ENCODE measurements at places on chromosomes 1 and 21.

- no peak for DNase-seq
Measured at GRCh38 chr21:38980416-38981313, 174.9 kb downstream of the ETS2 start.

DNA sequence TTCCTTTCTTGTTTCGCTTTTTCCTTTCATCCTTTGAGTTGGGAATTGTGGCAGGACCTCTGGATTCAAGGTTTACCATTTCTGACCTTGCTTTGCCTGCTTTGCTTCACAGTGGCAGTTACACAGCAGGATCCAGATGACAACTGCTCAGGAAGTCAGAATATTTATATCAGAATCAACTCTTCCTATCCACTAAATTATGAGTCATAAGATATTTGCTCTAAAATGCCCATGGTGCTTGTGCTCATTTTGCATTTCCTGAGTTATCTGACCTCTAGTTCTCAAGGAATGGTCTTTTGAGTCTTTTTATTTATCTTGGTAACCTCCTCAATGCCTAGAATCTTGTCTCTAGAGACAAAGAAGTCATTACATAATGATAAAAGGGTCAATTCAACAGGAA is 290.8 kb downstream of the LRRC7 start:
- no peak for DNase-seq

DNA sequence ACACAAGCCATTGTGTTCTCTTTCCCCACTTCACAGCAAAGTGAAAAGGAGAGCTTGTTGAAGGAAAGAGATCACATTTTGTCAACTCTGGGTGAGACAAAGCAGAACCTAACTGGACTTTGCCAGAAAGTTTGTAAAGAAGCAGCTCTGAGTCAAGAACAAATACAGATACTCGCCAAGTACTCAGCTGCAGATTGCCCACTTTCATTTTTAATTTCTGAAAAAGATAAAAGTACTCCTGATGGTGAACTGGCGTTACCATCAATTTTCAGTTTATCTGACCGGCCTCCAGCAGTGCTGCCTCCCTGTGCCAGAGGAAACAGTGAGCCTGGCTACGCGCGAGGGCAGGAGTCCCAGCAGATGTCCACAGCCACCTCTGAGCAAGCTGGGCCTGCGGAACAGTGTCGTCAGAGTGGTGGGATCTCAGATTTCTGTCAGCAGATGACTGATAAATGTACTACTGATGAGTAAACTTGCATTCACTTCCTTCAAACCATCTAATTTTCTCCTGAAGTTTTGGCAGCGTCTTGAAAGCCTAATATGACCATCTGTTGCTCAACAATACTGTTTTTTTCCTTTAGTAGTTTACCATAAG is 43.7 kb downstream of the BACH1 start:
- DNase-seq = peak; percentile 71

- DNase-seq = no peak
Measured at GRCh38 chr21:35525443-35525842, 476.3 kb upstream of the RUNX1 start.

DNA sequence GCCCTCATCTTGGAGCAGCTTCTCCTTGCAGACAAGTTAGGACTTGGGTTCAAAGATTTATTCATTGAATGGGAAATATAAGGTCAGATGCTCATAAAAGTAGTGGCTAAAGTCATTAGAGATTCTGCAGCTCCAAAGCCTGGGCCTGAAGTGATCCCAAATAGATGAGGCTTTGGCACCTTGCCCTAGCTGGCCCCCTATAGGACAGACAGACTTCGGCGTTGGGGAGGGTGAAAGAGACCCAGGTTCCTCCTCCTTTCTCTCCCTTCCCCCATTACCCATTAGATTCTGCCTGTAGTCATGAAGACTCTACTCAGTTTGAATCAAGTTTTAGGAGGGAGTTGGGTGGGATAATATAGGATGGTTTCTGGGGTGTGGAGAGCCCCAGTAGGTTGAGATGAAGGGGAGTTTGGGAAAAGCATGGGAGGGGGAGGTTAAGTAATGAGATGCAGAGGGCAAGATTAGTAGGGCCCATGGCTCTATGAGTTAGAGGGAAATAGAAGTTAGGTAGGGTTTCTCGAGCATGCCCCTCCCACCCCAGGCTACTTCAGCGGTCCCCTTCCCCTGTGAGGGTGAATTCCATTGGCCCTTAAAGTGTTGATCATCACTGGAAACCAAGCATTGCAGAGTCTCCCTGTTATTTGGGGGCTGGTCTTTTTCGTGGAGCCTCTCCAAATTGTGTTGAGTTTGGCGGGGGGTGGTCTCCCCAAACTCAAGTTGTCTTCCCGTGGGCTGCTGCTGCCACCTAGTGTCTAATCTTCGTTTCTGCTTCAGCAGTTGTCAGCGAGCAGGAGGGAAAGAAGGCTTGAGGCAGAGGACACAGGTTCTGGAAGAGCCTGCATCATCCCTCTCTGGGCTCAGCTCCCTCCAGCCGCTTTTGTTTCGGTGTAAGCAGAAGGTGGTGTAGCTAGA is 2.1 kb upstream of the AHDC1 start:
- peak; percentile 83 for DNase-seq

DNA sequence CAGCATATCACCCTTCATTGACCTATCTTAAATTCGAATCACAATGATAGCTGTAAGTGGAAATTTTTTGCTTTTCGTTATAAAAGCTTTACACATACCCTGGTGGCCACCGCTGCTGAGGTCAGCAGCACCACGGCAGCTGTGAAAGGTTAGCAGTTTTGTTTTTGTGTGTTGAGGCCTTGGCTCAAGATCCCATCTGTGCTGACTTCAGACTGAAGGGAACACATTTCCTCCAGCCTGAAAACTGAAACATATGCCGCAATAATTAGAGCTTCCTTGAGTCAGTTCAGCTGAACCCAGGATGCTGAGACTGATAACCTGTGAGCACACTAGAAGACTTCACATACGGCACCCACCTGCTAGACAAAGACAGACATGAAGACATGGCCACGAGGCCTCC is 103.0 kb downstream of the SMYD3 start:
- peak; percentile 86 for DNase-seq

DNA sequence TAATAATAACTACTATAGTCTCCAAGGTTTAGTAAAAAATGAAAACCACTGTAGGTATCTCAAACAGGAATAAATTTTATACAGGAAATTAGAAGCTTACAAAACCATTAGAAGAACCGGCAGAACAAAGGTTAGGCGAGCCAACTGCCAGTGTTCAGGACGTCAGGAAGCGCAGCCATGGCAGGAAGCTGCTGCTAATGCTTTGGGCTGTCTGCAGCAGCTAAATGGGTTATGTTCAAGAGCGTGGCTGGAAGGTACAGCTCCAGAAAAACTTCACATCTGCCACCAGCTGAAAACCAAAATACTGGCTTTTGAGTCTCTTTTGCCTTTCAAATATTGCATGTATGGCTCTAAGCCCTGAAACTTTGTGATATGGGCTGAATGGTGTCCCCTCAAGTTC is 35.7 kb upstream of the MYSM1 start:
- no peak for DNase-seq

- no peak for DNase-seq
Measured at GRCh38 chr1:31241321-31241720, 1.6 kb upstream of the NKAIN1 start.

- no peak for DNase-seq
Measured at GRCh38 chr1:98382986-98383740, 278.4 kb upstream of the SNX7 start.

DNA sequence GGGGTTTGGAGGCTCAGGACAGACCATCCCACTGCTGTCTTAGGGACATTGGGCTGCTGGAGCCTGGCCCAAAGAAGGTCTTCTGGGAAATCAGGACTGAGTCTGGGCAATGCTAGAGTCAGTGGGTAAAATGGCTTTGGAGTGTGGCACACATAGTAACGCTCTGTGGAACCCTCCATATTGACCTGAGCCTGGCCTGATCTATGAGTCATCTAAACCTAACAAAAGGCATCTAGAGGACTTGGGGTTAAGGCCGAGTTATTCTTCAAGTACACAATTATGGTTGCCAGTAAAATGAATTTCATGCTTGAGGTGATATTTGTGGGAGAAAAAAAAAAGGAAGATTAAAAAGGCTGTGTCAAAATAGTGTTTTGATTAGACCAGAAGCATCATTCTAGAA is 77.7 kb downstream of the ST6GALNAC5 start:
- no peak for DNase-seq

DNA sequence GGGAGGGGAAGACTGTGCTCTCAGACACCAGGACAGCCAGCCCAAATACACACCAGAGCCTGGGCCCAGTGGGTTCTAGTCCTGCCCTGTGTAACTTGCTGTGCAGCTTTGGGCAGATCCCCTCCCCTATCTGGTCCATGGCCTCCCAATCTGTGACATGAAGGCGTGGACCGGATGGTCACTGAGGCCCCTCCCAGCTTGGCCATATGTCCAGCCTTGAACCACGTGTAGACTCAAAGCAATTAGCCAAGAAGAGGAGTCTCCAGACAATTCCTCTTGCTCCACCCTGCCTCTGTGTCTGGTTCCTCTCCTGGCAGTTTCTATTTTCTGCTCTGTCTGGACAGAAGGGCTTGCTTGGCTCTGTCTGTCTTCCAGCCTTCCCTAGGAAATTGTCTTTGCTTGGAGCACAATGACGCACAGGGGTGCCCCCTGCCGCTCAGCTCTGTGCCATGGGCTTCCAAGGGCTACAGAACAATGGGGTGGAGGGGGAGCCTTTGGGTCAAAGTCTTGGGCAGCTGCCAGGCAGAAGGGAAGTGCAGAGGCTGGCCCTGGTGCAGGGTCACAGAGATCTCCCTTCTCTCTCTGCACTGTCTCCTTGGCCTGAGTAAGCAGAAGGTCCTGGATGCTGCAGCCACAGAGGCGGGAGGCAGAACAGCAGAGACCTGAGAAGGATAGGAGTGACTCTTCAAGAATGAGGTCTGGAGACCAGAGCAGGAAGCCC is 66.1 kb downstream of the TENT5C start:
- peak; percentile 83 for DNase-seq

DNA sequence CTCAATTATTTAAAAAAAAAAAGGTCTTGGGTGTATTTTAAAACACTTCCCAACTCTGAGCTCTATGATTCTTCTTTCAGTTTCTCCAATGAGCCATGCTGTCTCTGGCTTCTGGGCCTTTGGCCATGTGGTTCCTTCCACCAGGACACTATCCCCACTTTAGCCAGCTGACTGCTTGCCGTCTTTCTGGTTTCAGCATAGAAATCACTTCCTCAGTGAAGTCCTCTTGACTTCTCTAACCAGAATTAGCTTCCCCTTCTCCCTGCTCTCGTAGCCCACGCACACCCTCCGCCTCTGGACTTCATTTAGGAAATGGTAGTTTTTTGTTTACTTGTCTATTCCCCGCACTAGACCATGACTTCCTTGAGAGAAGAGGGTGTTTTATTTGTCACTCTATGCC is 1.1 kb upstream of the DIO1 start:
- DNase-seq = peak; percentile 14

DNA sequence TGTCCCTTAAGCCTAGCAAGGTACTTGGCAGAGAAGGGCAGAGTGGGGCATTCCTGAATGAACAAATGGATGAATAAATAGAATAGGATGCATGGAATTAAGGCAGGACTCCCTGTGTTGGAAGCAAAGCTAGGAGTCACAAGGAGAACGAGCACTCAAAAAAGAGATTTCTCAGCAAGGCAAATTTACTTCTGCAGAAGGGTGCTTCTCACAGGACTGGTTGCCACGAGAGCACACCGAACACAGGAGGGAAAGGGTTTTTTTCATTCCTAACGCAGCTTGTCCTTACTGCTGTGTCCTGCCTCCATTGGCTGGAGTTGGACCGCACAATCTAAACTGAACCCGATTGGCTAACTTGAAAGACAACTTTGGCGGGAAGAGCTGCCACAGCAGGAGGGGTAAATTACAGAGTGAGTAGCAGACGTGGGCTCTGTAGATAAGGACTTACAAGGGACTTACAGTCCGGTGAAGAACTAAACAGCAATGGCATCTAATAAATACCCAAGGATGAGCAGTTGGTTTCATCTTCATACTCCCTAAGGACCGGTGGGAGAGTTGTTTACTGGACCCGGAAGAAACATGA is 52.4 kb downstream of the KIF26B start:
- DNase-seq = no peak

DNA sequence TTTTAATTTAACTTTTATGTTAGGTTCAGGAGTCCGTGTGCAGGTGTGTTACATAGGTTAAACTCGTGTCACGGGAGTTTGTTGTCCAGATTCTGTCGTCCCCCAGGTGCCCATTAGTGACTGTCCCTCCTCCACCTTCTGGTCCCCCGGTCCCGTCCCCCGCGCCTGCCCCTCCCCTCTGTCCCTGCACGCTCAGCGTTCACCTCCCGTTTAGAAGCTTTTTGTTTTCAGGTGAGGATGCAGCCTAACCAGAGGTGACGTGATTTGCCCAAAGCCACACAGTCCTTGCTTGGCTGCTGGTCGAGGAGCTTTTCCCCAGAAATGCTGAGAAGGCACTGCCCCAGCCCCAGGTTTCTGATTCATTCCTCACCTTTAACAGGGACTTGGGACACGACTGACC is 844 bp downstream of the C1orf146 start:
- no peak for DNase-seq

DNA sequence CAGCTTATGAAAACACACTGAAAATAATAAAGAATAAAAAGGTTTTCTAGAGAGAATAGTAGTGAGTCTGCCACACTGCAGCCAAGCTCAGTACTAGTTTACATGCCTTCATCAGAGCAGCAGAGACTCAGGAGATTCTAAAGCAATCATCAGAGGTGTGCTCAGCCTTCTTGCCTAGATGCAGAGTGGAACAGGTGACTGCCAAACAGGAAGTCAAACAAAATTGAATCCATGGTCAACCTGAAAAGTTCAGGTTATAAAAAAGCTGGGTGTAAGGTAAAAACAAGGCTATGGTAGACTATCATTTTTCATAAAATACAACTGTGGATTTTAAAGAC is 165.3 kb upstream of the C1orf105 start:
- DNase-seq = no peak

DNA sequence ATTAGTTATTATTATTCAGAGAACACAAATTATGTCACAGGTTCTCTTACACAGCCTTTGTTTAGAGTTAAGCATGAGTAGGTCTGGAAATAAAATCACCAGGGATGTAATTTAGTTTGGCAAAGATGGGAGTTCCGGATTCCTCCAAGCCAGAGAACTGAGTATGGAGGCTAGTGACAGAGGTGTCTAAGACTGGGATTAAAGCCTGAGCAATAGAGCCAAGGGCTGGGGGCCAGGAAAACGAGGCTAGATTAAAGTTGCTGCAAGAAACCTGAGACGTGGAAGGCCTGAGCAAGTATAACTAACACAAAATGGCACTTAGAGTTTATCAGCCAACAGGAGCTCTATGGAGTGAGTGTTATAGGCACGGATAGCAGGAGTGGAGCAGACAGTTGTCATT is 381.6 kb downstream of the SRGAP2C start:
- no peak for DNase-seq

DNA sequence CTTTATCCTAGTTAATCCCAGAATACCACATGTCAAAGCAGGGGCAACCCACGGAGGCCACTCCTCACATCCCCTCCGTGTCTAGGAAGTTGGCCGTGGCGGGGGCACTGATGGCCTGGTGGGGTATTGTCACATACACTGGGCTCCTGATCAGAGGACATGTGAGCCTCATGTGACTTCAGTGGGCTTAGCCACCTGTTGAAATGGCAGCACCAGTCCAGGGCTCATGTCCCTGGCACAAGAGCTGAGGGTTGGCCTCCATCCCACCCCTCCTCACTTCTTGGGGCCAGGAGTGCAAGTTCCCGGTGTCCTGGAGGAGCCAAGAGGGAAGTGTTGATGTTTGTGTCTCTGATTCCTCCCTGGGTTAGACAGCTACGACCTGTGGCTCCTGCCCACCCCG is 313.4 kb downstream of the CAMTA1 start:
- DNase-seq = no peak
